ENCODE measurements at places on chromosomes 4 and X.

DNA sequence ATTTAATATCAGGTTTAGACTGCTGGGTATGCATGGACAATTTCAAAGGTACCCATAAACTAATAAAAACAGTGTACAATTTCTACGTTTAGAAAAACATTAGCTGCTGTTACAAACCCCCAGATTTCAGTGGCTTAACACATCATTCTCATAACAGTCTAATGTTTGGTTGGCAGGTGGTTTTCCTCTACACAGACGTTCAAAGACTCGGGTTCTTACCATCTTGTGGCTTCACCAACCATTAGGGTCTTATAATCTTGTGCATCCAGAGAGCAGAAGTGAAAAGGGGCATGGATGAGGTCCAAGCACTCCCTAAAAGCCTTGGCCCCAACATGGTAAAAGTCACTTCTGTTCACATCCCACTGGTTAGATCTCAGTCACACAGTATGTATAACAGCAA is 71.6 kb downstream of the SH3RF1 start:
- no peak for DNase-seq

- no peak for DNase-seq
These were observed 33.7 kb downstream of the TMEM150C start for GRCh38 chr4:82528074-82528473.

- no peak for DNase-seq
These were observed 773 bp downstream of the DAPP1 start for GRCh38 chr4:99817309-99817890.

GRCh38 chrX:88284844-88285243 is 462.2 kb upstream of the CPXCR1 start:
- no peak for DNase-seq

DNA sequence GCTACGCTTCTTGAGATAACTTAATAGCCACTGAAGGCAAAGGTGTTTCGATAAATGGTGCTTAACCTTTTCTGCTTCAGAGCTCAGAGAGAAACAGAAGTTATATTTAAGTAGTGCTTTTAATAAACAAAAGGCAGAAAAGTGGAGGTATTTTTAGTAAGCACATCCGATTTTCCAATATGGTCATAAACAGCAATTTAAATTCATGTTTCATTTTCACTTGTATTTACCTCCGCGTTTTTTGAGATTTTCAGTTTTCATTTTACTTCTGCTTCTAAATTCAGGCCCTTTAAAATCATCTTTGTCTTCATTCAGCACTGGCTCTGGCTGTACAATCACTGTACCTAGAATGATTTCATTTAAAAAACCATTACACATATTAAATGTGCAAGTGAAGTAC is 92.4 kb downstream of the ATRX start:
- DNase-seq: no peak
